ENCODE measurements at places on chromosomes 11 and 22.

GRCh38 chr11:79675081-79675480 lies 234.3 kb upstream of the TENM4 start:
- DNase-seq = no peak

DNA sequence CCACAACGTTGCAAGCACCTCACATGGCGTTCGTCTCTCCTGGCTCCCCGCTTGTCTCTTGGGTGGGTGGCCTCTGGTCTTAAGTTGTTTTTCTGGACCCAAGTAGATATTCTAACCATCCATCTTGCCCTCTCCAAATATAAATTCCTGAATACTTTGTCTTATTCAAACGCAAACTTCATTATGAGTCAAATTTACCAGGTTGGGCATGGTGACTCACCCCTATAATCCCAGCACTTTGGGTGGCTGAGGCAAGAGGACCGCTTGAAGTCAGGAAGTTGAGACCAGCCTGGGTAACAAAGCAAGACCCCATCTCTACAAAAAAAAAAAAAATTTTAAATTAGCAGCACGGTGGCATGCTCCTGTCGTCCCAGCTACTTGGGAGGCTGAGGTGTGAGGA lies 5.1 kb upstream of the IGSF9B start:
- DNase-seq = no peak

DNA sequence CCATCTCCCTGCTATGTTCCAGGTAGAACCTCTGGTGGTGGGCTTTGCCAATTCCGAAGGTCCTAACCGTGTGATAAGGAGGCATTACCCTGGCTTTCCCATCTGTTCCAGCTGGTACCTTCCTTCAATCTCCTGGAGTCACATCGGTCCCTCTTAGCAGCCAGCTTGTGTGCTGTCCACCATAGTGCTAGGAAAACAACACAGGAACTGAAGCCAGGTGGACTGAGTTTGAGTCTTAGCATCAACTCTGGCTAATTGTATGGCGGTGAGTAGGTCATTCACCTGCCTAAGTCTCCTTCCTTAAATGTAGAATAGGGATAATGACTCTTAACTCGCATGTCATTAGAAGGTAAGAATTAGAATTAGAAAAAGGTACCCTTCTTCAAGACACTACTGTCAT lies 159.6 kb upstream of the E2F8 start:
- DNase-seq = peak; percentile 14

DNA sequence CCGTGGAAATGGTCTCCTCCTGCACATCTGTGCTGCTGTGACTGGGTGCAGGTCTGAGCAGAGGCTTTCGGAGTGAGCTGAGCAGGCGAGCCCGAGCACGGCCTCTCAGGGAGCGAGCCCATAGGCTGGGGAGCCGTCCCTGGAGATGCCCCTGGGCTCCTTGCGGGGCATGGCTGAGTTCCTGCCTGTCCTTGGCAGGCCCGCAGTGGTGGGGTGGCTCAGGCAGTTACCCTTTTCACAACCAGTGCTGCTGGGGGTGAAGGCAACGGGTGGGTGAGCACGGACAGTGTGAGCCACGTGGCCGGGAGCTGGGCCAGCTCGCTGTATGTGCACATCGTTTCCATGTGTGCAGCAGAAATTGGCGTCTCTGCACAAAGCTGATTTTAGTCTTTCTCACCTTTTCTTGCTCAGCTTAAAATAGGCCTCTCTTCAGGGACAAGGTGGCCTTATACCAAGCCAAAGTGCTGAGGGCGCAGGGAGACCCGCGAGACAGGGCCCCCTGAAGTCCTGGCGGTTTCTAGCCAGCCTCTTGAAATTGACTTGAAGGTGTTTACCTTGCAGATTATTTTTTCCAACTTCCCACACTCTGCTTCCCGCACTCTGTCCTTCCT lies at the start of gene TP53AIP1:
Gene TP53AIP1, minus strand, starts transcription at position 55 of the 611 bp plus-strand sequence. CDS start 5,053 bp downstream, outside the sequence.
- DNase-seq = no peak

GRCh38 chr11:58330861-58331260 lies 28.0 kb downstream of the OR5B17 start:
- no peak for DNase-seq

- DNase-seq = no peak
Observed at GRCh38 chr11:116376054-116376453, 396.7 kb downstream of the BUD13 start.

DNA sequence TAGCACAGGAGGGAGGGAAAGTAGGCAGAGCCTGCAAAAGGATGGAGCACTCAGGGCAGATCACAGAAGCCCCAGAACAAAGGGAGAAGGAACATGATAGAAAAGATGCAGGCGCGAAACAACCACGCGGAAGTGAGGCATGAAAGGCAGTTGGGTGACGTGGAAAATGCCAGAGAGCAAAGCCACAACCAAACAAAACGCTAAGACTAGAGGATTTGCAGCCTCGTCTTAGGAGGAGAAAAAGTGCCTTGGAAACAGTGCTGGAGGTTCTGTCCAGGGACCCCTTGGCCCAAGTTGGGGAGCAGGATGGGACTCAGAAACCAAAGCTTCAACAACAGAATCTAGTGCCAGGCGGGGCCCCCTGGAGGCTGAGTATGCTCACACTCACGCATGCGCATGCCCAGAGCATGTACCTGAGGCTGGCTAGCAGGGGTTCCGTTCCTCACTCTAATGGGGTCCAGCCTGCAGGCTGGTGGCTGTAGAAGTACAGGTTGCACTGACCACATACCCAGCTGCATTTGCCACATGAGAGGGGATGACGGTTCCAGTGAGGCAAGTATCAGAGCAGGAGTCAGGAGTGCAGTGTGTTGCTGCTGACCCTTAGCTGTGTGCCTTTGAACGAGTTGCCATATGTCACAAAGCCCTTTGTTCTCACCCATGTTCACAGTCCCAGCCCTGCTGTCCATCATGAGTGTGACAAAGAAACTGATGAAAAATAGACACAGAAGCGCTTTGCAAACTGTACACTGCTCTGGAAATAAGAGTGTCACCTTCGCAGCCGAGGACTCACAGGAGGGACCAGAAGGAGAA lies 568.6 kb upstream of the CADM1 start:
- peak; percentile 61 for DNase-seq

- DNase-seq = no peak
Observed at GRCh38 chr11:3655547-3655946, 10.6 kb downstream of the ART1 start.

DNA sequence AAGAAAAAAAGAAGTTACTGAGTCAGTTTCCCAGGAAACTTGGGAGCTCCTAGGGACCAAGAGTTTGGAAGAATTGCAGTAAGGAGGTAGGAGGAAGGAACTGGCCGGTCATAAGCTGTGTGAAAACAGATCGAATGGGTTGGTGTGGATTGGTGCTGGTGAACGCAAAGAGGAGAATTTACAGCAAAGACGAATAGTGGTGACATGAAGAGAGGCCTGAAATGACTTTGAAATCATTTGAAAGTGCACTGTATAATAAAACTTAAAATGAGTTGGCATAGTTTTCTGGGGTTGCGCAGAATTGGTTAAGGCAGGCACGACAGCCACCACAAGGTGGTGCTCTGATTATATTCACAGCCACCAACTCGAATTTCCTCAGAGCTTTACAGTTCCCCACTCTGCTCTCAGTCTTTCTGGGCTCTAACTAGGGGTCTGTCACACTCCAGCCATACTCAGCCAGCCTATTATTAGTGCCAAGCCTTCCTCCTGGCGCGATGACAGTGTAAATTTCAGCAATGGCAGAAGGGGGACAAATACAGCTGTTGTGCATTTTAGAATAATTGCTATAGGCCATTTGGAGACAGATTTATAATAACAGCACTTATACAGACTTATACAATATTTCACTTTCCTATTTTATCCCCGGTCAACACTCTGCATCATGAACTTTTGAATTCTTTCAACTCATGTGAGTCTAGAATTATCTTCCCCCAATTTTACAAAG lies 8.3 kb upstream of the HTR3B start:
- DNase-seq = no peak

GRCh38 chr11:955154-956063 lies 29.7 kb downstream of the AP2A2 start:
- DNase-seq = no peak

GRCh38 chr11:68349461-68350249 lies 37.3 kb downstream of the LRP5 start:
- DNase-seq = no peak

GRCh38 chr22:42294034-42294985 lies 23.9 kb upstream of the TCF20 start:
- DNase-seq = peak; percentile 88

DNA sequence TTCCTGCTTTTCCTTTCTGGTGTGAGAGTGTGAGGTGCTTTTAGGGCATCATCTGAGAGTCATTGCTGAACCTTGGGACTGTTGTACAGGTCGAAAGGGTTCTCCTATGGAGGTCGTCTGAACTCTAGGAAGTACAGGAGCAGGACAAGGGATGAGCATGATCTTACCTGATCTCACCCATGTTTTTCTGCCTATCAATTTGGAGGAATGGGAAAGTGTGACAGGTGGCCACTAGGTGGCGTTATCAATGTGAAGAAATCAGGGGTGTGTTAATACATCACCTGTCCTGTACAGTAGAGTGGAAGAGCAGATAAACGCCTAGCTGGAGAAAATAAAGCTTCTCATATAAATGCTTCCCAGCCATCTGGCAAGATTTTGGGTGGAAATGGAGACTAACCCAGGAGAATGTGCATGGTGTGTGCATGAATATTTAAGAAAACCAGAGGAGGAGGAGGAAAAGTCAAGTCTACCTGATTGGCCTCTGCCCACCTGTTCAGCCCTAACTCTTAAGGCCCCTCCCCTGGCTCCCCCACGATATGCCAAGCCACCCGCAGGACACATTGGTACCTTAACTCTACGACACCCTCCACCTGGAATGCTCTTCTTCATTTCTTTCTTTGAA lies 72.0 kb upstream of the NARS2 start:
- no peak for DNase-seq

GRCh38 chr11:112878033-112878601 lies 83.1 kb upstream of the NCAM1 start:
- no peak for DNase-seq

DNA sequence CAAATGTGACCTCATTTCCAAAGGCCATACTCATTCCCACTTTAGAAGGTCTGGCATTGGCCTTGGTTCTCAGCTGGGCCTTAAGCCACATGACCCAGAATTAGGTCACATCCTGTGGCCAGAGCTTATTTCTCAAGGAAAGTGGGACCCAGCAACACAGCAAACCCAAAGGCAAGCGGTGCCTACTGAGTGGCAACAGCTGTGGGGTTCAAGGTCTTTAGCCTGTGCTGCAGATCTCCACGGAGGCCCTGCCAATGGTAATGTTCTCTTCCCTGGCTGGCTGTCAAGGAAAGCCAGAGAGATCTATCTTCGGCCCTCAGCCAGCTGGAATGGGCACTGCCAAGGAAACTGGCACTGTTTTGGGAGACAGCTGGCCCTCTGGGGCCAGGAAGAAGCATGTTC lies 41.5 kb upstream of the TP53I11 start:
- DNase-seq = peak; percentile 24

- no peak for DNase-seq
Observed at GRCh38 chr11:62145261-62145871, 21.6 kb downstream of the INCENP start.

GRCh38 chr11:124195189-124195734 lies 12.1 kb downstream of the OR10D3 start:
- DNase-seq = no peak

- peak; percentile 60 for DNase-seq
Observed at GRCh38 chr11:79045800-79046304, 395.0 kb downstream of the TENM4 start.

- DNase-seq = no peak
Observed at GRCh38 chr11:695288-695537, 191 bp upstream of the DEAF1 start.

DNA sequence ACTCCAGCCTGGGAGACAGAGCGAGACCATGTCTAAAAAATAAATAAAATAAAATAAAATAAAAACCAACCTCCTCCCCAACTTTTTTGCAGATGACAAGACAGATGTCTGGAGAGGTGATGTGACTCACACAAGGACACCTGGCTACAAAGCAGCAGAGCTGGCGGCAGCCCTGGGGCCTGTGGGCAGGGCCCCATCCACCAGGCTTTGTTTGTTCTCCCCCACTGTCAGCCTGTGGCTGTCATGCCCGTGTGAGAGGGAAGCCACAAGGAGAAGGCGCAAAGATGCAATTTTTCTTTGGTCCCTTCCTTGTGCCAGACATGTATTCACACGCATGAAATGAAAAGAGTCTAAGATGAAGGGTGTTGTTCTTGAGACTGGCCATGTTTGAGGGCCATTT lies 16.6 kb downstream of the CD59 start:
- no peak for DNase-seq

- no peak for DNase-seq
Observed at GRCh38 chr11:68430801-68431200, 29.8 kb upstream of the PPP6R3 start.

GRCh38 chr11:76803023-76803422 lies 19.9 kb downstream of the TSKU start:
- DNase-seq = no peak

DNA sequence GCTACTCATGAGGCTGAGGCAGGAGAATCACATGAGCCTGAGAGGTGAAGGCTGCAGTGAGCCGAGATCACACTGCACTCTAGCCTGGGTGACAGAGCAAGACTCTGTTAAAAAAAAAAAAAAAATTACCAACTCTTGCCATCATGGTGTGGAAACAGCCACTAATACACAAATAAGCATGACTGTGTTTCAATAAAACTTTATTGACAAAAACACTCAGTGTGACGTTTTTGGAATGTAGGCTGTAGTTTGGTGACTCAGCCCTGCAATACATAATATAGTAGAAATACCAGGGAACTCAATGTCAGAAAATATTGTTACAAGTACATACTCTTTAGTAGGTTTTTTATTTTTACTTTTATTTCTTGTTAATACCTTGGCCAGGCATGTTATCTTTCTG lies 207.1 kb downstream of the CASP12 start:
- no peak for DNase-seq

DNA sequence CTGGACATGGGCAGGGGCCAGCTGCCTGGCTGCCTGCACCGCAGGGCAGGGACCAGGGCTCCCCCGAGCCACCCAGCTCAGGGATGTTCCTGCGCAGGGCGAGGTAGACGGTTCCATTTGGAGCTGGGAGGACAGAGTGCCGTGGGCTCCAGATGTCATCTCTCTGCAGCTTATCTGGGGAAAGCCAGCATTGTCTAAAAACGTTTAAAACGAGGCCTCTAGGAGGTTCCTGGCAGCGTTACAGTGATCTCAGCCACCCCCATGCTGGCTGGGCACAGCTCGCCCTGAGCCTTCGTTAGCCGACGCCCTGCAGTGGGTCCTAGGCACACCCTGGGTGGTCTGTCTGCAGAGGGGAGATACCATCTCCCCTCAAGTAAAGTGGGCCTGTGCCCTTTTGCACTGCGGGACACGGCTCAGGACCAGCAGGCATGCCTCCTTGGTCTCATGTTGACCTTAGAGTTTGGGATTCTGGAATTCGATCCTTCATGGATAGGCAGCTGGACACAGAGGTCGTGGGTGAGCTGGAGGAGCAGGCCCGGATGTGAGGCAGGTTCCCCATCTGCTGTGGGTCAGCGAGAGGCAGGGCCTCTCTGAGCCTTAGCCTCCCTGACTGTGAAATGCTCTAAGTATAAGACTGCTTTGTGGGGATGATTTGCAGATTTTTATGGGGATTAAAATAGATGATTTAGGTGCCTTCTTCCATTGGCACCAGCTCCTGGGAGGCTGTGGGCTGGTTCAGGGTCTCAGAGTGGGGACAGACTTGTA lies 14.1 kb downstream of the SYNGR1 start:
- peak; percentile 44 for DNase-seq
